ENCODE measurements at places on chromosomes 1 and 21.

DNA sequence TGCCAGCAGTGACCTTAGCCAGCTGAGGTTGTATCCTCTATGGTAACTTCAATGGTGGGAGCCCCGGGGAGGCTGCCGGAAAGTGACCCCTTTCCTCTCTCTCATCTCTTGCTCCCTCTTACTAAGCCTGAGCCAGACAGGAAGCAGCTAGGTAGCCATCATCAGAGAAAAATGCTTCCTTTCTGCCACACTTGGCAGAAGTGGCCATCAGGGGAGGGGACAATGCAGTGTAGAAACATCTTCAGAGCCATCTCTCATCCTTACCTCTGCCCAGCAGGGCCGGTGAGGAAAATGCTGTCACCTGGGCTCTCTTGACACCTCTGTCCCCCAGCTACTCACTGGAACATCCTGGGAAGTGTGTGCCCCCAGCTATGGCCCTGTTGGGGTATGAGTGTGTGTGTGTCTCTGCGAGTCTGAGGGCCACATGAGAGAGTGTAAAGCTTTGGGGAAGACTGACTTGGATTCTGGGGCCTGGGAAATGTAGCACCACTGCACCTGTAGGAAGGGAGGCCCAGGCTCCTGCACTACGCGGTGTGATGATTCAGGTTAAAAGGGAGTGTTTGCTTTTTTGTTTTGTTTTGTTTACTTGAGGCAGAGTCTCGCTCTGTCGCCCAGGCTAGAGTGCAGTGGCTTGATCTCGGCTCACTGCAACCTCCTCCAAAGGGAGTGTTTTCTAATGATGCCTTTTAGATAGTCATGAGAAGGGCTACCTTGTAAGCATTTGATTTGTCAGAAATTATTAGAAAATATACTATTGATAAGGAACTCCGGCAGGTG, 48.7 kb upstream of the CNTN2 start:
- DNase-seq = peak; percentile 4

DNA sequence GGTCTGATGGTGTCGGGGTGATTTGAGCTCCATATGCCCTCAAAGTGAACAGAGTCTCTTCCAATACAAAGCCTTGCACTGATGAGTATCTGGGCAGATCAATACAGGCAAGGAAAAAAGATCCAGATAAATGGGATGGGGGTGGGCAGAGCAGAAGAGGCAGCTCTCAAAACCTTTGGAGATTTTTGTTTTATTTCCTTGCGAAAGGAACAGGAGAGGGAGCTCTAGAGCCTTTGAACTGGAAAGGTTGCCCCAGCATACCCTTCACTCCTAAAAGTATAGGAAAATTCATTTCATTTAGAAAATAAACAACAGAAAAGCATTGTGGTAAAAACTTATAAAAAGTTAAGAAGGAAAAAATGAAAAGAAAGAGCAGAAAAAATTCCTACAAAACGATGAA, 31.4 kb upstream of the OLIG2 start:
- peak; percentile 24 for DNase-seq

DNA sequence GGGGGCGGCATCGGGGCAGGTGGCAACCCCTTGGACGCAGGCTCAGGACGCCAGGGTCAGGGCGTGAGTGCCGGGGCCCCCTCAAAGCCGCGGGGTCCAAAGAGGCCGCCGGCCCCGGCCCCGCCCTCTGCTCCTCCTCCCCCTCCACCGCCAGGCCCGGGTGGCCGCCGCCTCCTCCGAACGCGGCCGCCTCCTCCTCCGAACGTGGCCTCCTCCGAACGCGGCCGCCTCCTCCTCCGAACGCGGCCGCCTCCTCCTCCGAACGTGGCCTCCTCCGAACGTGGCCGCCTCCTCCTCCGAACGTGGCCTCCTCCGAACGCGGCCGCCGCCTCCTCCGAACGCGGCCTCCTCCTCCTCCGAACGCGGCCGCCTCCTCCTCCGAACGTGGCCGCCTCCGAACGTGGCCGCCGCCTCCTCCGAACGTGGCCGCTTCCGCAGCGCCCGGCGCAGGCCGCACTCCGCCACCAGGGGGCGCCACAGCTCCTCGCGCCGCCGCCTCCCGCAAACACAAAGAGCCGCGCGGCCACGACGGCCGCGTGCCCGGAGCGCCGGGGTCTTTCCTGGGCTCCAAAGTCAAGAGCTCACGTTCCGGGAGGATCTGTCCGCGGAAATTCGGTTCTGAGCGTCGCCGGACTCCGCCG, 19.3 kb upstream of the SAMD11 start:
- DNase-seq = peak; percentile 84

DNA sequence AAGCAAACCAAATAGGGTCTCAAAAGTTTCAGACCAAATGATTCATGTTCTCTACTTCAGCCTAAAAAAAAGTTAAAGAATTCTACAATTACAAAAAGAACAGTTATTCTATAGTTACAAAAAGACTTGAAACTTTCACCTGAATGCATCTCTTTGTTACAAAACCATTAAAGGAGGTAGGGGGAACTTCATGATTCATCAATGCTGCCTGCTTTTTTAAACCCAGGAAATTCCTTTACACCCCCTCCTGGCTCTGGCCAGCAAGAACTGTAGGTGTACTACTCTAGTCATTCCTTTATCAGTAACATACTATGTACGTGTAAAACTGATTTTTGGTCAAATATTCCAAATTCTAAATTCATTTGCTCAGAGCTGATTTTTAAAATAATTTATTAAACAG, 5.0 kb downstream of the FAF1 start:
- peak; percentile 55 for DNase-seq

GRCh38 chr21:41871293-41872030, 7.7 kb downstream of the PRDM15 start:
- DNase-seq = no peak

DNA sequence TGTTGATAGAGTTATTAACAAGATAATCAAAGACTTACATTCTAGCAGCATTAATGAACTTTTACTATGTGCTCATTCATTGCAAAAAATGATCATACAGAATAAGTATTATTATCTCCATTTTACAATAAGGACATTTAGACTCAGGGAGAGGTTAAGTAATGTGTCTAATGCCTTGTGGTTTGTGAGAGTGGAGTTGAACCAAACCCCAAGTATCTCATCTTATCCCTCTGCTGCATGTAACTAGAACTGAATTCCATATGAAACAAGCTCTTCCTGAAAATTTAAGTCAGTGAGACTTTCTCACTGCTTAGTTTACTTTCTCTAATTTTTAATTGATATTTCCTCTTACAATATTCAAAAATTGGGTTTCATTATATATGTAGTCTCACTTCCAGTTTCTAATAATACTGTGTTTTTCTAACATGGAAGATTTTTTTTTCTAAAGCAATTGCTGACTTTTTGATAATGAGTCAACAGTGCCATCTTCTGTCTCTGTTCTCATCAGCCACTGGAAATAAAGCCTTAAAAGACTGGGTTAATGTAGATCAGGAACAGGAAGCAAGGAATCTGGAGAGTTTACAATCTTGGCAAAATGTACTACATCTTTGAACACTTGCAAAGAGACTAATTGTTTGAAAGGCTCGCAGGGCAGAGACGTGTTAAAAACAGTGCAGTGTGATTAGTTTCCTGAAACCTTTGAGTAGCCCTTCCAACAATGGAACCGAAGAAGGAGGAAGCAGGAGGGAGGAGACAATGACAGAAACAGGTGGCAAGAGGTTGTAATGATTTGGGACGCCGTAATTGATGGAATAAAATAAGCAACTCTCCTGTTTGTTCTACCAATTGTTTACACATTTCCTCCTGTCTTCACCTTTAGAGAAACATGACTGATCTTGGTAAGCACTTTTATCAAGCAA, 567.6 kb downstream of the MRPL39 start:
- peak; percentile 52 for DNase-seq

GRCh38 chr1:12469990-12470389, 148.0 kb downstream of the DHRS3 start:
- DNase-seq = no peak

GRCh38 chr1:3112526-3112925, 43.5 kb downstream of the PRDM16 start:
- DNase-seq = no peak

DNA sequence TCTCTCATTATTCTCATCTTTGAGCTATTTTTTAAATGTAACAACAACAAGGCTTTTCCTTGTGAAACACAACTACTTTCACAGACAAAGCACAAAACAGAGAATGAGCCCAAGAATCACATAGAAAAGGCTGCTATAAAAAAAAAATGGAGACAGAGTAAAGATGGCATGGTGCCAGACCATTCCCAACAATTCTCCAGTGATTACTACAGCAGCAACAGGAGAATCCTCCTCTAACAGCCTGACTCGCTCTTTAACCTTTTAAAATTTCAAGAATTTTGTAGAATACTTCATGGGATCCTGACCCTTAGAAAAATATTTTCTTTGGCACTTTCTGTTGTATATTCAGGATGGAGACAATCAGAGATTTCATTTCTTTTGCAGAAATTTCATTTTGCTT, 3.8 kb upstream of the BCAS2 start:
- peak; percentile 31 for DNase-seq

GRCh38 chr1:61441723-61442262, 283.1 kb downstream of the TM2D1 start:
- no peak for DNase-seq

DNA sequence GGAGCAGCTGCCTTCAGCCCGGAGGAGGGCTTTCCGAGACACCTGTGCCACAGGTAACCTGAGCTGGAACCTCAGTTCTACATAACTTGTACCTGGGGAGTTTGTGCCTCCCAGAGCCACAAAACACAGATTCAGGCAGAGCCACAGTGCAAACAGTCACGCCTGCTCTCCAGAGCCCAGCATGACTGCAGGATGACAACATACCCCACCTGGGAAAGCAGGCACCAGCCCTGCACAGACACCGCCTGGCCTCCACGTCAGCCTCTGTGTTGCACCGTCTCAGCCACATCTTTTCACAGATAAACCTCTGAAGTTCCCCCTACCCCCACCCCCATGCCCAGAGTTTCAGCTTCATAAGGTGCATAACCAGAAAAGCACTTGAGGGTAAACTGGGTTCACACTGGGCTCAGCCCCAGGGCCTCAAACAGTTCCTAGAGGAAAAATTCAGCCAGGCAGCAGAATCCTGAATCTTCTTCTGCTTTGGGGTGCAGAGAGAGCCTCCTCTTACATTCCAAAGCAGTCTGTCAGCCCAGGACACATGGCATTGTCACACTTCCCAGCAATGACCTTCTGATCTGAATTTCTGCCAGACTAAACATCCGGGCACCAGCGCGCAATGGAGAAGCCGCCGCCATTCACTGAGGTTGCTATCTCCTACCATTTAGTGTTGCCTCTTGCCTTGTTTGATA, 229.5 kb downstream of the TOMM20 start:
- peak; percentile 83 for DNase-seq

DNA sequence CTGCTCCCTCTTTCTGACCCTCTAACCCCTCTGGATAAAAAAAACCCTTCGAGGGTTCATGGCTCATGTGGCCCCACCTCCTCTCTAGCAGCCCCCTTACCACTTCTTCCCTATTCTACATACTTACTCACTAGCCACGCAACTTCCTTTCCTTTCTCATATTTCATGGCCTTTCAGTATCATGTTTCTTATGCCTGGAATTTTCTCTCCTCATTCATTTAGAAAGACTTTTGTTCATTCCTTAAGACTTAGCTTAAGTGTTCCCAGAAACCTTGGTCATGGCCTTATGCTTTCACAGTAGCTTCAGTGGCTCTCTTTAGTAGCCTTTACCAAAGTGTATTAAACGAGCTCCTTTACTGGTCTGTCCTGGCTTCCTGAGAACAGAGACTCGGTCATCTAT, 6.1 kb downstream of the ACP6 start:
- no peak for DNase-seq

DNA sequence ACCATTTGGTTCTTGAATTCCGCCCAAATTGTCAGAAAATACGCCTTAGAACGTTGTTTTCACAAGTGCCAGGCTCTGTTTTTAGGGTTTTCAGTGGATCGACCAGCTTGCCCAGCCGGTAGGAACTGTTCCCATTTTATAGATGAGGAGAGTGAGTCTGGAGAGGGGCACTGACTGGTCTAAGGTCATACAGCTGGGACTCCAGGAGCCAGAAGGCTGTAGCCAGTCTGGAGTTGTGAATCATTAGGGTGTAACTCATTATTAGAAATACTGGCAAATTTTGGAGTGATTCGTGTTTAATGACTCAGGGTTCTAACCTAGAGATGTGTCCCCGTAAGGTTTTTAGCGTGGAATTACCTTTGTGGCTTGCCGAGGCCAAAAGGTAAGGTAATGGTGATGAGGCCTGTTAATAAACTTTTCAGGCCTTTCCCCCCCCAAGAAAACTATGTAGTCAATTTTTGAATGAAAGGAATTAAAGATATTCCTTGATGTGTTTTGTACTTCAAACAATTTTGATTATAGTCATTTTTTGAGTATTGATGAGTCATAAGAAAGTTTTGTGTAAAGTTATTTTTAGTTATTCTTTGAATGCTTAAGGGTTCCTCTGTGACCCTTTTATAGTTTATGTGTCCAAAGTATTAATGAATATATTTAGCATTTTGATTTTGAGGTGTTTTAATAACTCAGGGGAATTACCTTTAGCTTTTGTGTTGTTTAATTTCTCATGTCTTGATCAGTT, 2.1 kb downstream of the DYRK1A start:
- DNase-seq = peak; percentile 82

Measured in kidney tubule cell (primary cell).